ENCODE measurements at places on chromosomes 4 and X. TPM values are rescaled to one million over a fixed set of nuclear protein-coding genes. Genes with fewer than 3 reads are reported as not detected.
A peak's percentile ranks its signal among the peaks of the same experiment; 100 is the strongest.

The TENT5D gene
- polyA plus RNA-seq, result not detected

The GPR143 gene
- 5.8 TPM for polyA plus RNA-seq

DNA sequence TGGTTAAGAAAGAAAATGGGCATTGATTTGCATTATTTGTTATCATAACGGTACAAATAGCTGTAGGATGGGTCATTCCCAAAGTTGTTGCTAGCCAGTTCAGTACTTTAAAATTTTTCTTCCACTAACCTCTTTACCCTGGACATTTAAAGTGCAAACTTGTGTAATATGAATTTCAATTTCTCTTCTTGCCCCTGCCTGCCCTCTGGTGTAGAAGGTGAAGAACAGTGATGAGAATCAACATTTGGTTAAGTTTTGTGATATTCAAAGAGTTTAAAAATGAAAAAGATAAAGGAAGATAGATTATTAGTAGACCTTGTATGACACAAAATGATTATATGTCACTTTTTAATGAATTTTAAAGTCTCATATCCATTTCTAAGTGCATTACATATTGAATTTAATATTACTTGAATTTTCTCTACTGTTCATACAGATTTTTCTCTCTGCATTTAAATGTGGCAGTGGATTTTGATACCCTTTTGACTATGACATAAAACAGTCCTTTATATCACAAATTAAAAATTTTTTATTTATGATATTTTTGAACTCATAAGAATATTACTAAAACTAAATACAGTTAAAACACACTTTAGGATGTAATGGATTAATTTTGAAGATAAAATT, 337.7 kb downstream of the BMPR1B start:
- DNase-seq, result peak; percentile 70

DNA sequence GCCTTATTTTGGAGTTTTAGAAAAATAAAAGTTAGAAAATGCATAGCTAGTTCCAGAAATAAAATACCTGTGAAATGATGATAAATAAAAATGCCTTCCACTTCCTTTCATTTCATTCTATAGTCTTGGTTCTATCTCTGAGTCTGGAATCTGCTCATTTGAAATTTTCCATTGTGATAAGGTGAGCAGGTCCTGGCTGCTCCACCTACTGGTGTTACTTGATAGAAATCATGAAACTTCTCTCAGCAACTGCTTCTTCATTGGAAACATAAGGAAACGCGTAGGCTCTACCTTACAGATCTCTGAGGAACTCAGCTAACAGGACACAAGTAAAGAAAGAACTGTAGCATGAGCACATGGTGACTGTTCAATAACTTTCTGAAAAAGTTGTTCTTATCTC, 141.8 kb downstream of the DCHS2 start:
- DNase-seq, result peak; percentile 62

GRCh38 chr4:154466336-154466735, 25.3 kb downstream of the DCHS2 start:
- DNase-seq, result no peak

The SHROOM2 gene
- polyA plus RNA-seq, result 9.0 TPM

- no peak for DNase-seq
Observed at GRCh38 chrX:45485719-45486118, 285.0 kb upstream of the DIPK2B start.

DNA sequence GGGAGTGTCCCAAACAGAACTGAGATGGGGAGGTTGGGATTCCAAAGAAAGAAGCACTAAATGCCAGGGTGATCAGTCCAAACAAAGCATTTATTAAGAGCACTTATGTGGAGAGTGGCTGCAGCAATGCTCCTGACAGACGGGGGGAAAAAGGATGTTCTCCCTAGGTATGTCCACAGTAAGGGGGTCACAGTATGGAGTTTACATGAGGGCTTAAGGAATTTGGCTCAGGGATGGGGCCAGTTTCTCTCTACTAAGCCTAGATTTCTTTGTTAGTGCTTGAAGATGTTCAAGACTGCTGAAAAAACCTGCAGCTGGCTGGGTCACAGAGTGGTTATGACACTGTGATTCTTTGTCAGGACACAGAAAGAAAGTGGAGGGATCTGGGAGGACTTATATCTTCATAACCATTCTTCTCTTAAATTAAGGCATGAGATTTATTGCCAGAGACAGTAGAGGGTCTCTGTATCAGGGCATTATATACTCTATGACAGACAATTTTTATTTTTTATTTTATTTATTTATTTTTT, 1468.0 kb downstream of the C4orf33 start:
- no peak for DNase-seq

DNA sequence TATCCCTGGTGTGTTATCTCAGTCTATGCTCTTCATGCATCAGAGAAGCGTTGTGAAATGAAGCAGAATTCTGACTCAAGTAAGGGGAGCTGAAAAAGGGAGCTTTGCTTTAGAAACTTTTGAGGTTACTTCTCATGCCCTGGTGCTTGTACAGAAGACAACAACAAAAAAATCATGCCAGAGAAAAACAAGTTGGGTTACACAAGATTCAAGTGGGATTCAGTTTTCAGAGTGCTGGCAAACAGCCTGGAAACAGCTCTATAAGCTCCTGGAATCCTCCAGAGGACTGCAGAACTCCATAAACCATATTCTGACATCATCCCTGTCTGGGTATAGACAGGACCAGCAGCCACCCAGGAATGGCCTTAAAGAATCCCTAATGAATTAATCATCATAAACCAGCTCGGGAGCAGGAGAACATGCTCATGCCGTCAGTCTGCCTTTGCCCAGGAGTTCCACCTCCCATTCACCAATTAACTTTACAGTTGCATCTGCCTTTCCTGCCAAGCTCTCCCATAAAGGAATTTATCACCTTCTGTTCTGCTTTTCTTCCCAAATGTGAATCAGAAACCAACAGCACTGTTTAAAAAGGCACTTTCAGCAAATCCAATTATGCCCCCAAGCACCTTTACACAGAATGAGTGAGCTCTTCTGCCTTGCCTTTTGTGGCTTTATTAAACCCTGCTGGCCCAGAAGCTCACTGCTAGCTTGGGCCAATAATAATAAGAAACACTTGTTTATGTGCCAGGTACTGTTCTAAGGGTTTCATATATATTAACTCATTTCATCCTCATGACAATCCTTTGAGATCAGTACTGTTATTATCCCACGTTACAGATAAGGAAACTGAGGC, 54.5 kb upstream of the FBXW7 start:
- peak; percentile 69 for DNase-seq

The HUWE1 gene
- polyA plus RNA-seq, result 105 TPM

Measured in brain (organoid and tissue), 16 donors.